ENCODE measurements at places on chromosomes 16 and 17.

DNA sequence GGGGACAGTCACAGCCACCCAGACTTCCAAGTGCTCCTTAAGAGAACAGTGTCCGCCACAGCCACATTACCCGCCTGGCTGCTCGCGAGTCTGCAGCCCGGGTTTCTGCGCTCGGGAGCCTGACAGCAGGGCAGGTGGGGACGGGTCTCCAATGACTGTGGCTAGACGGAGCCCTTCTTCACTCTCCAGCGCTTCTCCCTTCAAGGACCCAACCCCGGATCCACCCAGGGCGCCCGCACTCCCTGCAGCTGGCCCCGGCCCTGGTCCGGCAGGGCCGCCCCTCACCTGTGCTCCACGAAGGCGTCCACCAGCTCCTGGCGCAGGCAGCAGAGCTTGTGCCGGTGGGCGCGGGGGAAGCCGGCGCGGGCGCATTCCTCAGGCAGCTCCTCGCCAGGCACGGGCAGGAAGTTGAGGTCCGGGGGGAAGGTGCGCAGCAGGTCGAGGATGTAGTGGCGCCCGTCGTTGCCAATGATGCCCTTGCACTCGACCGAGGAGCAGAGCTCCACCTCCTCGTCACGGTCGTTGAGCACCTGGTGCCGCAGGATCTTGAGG lies 13.9 kb downstream of the CLUH start:
- DNase-seq: no peak

- DNase-seq: no peak
These were observed 10.1 kb downstream of the TMEM238L start for GRCh38 chr17:10793816-10794215.

DNA sequence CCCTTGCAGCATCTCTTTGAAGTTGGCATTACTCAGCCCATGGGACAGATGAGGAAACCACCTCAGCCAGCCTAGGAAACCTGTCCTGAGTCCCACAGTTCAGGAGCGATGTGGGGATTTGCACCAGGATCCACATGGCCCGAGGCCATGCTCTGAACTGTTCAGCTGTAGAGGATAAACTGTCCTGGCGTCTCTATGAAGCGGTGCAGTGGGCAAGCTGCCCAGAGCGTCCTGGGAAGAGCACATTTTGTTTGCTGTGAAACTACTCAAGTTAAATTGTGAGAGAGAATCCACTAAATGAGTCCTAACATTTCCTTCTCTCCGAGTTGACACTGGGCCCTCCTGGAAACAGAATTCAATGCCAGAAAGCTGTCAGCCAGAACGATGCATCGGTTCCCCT lies 276.6 kb upstream of the TNRC6C start:
- no peak for DNase-seq

GRCh38 chr17:78089576-78090281 lies 38.8 kb downstream of the TMC6 start:
- DNase-seq: no peak

GRCh38 chr17:45973099-45973780 lies 25.8 kb upstream of the STH start:
- no peak for DNase-seq

GRCh38 chr17:62059414-62059813 lies 5.7 kb downstream of the MED13 start:
- no peak for DNase-seq

Measured in AG04449 (cell line).